ENCODE measurements at places on chromosomes 5 and 9.

- no peak overlapping the region for H3K4me3 ChIP-seq
- no peaks in the 10 kb centered on the region for H3K4me1 ChIP-seq
- no peaks in the 10 kb centered on the region for H3K27me3 ChIP-seq
Observed at GRCh38 chr9:127817881-127818434, 15.3 kb downstream of the FPGS start.

DNA sequence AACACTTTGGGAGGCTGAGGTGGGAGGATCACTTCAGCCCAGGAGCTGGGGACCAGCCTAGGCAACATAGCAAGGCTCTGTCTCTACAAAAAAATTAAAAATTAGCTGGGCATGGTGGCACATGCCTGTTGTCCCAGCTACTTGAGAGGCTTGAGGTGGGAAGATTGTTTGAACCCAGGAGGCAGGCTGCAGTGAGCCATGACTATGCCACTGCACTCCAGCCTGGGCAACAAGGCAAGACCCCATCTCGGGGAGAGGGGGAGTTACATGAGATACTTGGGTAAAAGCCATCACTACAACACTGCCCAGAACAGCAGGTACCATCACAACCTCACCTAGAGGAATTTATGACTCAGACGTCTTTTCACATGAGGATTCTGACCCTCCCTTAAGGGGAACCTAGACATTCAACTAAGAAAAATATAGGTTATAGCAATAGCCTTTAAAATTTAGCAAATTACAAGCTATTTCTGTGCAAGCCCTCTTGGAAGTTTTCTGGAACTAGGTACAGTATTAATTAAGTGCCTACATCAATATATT, 143.5 kb downstream of the NFIB start:
- H3K4me3 ChIP-seq = no peak overlapping the region
- no peak for DNase-seq
- H3K4me1 ChIP-seq = no peaks in the 10 kb centered on the region

DNA sequence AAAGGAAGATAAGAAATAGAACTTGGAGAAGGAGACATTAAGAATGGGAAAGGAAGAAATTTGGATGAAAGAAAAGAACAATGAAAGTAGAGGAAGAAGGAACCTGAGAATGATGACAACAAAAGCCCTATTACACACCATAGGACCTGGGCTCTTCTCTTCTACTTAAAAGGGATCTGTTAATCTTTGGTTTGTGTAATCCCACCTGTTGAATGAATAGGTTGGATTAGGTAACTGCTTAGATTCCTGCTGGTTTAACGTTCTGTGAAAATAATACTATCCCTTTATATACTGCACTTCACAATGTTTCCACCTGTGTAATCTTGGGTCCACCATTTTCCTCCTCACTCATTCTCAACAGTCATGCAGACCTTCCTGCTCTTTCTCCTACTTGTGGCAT, 157.8 kb upstream of the ATP10B start:
- H3K4me3 ChIP-seq = no peak overlapping the region
- no peaks in the 10 kb centered on the region for H3K27me3 ChIP-seq
- H3K36me3 ChIP-seq = no peaks in the 10 kb centered on the region

GRCh38 chr9:123093141-123093540, 59.7 kb downstream of the GPR21 start:
- DNase-seq = no peak
- H3K4me1 ChIP-seq = peaks cover 4% of the 10 kb centered on the region
- no peak overlapping the region for H3K4me3 ChIP-seq

DNA sequence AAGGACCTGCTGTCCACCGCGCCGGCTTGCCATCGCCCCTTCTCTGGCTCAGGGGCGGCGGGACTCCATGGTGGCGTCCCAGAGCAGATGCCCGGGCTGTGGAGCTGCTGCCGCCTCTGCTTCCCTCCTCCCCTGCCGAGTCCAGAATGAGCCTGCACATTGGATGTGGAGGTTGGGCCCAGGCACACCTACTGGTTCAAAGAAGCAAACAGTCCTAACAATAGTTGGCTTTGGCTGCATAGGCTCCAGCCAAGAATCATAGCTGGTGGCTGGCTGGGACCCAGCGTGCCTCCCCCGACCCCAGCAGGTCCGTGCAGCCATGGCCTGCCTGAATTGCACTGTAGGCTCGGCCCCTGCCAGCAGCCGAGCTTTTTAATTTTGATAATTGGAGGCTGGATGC, 25.8 kb downstream of the ADAMTSL2 start:
- DNase-seq = no peak
- H3K27me3 ChIP-seq = no peaks in the 10 kb centered on the region

DNA sequence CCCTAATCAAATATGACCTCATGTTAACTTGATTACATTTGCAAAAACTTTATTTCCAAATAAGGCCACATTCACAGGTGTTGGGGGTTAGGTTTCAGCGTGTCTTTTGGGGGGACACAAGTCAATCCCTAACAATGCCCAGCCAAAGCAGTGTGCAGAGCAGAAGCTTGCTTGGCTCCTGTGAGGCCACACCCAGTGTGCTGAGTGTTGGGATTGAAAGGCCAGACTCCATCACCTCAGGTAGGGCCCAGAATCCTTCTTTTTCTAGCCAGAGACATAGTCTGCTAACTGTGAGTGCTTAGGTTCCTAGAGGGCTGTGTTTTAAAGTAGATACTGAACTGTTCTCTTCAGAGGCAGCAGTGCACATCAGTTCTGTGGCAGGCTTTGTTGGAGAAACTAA, 27.9 kb downstream of the KDM4C start:
- no peaks in the 10 kb centered on the region for H3K36me3 ChIP-seq
- peaks cover 73% of the 10 kb centered on the region for H3K4me1 ChIP-seq
- H3K4me3 ChIP-seq = no peak overlapping the region
- no peaks in the 10 kb centered on the region for H3K27me3 ChIP-seq
- DNase-seq = no peak

- no peak for DNase-seq
- H3K27ac ChIP-seq = no peak overlapping the region
- H3K27me3 ChIP-seq = no peaks in the 10 kb centered on the region
Observed at GRCh38 chr5:161149078-161149477, 297.1 kb upstream of the ATP10B start.

GRCh38 chr9:121156263-121156731, 45.4 kb downstream of the RAB14 start:
- DNase-seq = no peak
- no peaks in the 10 kb centered on the region for H3K27me3 ChIP-seq
- H3K36me3 ChIP-seq = no peaks in the 10 kb centered on the region
- no peaks in the 10 kb centered on the region for H3K4me1 ChIP-seq
- H3K4me3 ChIP-seq = no peak overlapping the region

GRCh38 chr9:118729981-118730380, 639.3 kb downstream of the BRINP1 start:
- H3K4me1 ChIP-seq = no peaks in the 10 kb centered on the region
- no peak overlapping the region for H3K27ac ChIP-seq
- no peaks in the 10 kb centered on the region for H3K27me3 ChIP-seq
- no peak for DNase-seq
- no peak overlapping the region for H3K4me3 ChIP-seq
- no peaks in the 10 kb centered on the region for H3K36me3 ChIP-seq

DNA sequence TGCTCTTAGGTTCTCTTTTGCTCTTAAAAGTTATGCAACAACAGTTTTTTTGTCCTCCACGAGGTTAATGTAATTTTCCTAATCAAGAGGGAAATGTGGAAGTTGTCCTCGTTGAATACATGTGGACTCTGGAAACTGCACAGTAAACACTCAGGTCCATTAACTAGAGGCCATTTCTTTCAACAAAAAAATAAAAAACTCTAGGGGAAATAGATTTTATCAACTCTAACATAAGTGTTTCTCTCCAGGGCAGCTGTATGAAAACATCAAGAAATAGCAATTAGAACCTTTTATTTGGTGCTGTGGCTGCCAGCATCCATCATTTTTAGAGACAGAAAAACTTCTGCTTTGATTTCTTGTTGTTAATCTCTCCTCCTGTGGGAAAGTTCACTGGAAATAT, 288.6 kb downstream of the ICE1 start:
- H3K27me3 ChIP-seq = no peaks in the 10 kb centered on the region
- H3K27ac ChIP-seq = no peak overlapping the region
- no peak for DNase-seq
- H3K4me1 ChIP-seq = no peaks in the 10 kb centered on the region
- no peaks in the 10 kb centered on the region for H3K36me3 ChIP-seq
- no peak overlapping the region for H3K4me3 ChIP-seq

GRCh38 chr9:132507670-132508469, 74.5 kb upstream of the BARHL1 start:
- DNase-seq = peak; percentile 68
- no peaks in the 10 kb centered on the region for H3K4me1 ChIP-seq
- H3K36me3 ChIP-seq = no peaks in the 10 kb centered on the region

- H3K36me3 ChIP-seq = no peaks in the 10 kb centered on the region
- DNase-seq = peak; percentile 47
- H3K4me3 ChIP-seq = peak overlapping the region; percentile 76
- H3K27ac ChIP-seq = peak overlapping the region; percentile 92
- H3K27me3 ChIP-seq = no peaks in the 10 kb centered on the region
Observed at GRCh38 chr9:111483439-111483857, 735 bp downstream of the ECPAS start.

DNA sequence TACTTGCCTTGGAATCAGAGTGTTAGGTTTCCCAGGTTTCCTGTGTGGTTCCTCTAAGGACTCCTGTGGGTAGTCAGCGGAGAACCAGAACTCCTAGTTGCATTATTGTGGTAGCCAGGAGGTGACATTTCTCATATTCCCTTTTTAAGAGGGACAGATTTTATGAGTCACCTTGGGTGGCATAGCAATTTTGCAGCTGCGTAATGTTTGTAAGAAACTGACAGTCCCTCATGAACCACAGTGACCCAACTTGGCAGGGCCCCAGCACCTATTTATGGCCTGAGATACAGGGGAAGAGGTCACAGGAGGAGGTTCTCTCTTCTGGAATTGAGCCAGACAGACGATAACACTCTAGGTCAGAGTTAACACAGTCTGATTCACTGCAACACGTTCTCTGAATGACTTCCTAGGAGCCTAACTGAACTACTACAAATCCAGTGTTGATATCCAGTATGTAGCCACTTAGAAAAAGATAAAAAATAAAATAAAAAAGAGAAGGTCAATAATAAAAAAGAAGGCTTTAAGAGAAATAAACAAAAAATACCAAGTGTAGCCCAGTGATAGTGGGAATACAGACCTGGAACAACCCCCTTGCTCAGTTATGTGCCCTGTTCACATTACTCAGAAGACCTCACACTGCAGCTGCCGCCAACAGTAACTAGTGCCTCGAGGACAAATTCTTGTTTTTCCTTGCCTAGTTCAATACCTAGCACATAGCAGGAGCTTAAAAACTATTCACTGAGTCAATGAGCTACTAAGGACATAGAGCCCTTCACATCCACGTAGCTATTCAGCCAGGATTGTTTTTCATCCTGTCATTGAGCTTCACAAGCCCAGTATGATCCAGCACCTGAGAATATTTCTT, 50.7 kb upstream of the VLDLR start:
- DNase-seq = peak; percentile 95
- H3K4me1 ChIP-seq = peaks cover 11% of the 10 kb centered on the region
- peak overlapping the region; percentile 59 for H3K27ac ChIP-seq
- H3K36me3 ChIP-seq = no peaks in the 10 kb centered on the region

- no peak overlapping the region for H3K27ac ChIP-seq
- no peaks in the 10 kb centered on the region for H3K4me1 ChIP-seq
- no peak overlapping the region for H3K4me3 ChIP-seq
- no peak for DNase-seq
- no peaks in the 10 kb centered on the region for H3K36me3 ChIP-seq
- no peaks in the 10 kb centered on the region for H3K27me3 ChIP-seq
Observed at GRCh38 chr5:98397081-98397480, 376.4 kb upstream of the RGMB start.

- H3K27me3 ChIP-seq = no peaks in the 10 kb centered on the region
- DNase-seq = no peak
- H3K27ac ChIP-seq = no peak overlapping the region
- H3K36me3 ChIP-seq = no peaks in the 10 kb centered on the region
- no peak overlapping the region for H3K4me3 ChIP-seq
- no peaks in the 10 kb centered on the region for H3K4me1 ChIP-seq
Observed at GRCh38 chr9:105168870-105169319, 75.6 kb upstream of the SLC44A1 start.

DNA sequence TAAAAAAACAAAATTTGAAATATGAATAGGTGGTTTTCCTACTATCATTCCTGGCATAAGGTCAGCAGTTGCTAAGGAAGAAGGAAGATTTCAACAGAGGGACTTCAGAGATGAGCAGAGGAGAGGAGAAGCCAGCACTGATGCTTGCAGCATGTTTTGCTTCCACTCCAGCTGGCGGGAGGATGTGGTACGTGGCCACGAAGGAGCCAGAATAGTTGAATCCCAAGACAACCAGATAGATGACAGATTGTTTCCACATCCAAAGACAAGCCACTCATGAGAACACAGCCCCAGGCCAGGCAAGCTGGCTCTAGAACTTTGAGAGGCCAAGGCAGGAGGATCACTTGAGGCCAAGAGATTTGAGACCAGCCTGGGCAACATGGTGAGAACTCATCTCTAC, 15.1 kb downstream of the TIMD4 start:
- no peak overlapping the region for H3K27ac ChIP-seq
- H3K4me3 ChIP-seq = no peak overlapping the region
- H3K4me1 ChIP-seq = no peaks in the 10 kb centered on the region
- DNase-seq = no peak

All from transverse colon (tissue), 4 donors.